ENCODE measurements at places on chromosomes 13 and 19.

- DNase-seq, result no peak
Observed at GRCh38 chr13:48214519-48215121, 18.4 kb upstream of the ITM2B start.

GRCh38 chr13:41060724-41061074 lies 610 bp upstream of the WBP4 start:
- peak; percentile 76 for DNase-seq

- DNase-seq, result no peak
Observed at GRCh38 chr13:51457086-51457815, 4.4 kb upstream of the INTS6 start.

- DNase-seq, result no peak
Observed at GRCh38 chr13:84810781-84811180, 928.5 kb upstream of the SLITRK1 start.

DNA sequence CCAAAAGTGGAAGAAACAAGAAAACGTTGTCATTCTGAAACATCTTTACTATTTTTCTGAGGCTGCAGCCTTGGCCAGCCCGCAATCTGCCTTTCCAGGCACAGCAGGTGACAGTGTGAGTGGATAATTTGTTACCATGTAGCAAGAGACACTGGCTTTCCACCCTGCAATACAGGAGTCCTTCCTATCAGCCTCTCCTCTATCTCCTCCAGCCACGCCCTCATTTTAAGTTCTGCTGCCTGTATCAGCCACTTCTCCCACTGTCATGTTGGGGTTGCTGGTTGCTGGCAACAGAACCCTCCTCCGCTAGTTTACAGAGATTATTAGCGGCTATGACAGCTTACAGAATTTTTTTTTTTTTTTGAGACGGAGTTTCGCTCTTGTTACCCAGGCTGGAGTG lies 7.7 kb upstream of the LGALS7 start:
- no peak for DNase-seq

- DNase-seq, result no peak
Observed at GRCh38 chr13:26563713-26564112, 6.2 kb downstream of the WASF3 start.

DNA sequence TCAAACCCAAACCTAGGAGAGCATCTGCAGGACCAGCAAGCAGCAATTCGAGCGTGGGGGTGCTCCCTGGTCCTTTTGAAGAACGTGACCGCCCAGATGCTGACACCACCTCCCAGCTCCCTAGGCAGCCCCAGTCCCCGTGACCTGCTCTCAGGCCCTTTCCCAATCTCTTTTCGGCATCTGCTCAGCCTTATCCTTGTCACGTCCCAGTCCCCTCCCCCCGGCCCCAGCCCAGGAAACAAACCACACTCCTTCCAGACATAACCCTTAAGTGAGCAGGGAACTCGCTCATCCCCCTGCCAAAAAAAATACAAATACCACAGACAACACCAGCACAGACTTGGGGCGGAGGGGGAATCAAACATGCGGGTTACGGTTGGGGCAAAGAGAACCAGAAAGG lies 3.3 kb downstream of the MLLT1 start:
- peak; percentile 34 for DNase-seq

- DNase-seq, result no peak
Observed at GRCh38 chr13:30920162-30920909, 12.1 kb upstream of the TEX26 start.

DNA sequence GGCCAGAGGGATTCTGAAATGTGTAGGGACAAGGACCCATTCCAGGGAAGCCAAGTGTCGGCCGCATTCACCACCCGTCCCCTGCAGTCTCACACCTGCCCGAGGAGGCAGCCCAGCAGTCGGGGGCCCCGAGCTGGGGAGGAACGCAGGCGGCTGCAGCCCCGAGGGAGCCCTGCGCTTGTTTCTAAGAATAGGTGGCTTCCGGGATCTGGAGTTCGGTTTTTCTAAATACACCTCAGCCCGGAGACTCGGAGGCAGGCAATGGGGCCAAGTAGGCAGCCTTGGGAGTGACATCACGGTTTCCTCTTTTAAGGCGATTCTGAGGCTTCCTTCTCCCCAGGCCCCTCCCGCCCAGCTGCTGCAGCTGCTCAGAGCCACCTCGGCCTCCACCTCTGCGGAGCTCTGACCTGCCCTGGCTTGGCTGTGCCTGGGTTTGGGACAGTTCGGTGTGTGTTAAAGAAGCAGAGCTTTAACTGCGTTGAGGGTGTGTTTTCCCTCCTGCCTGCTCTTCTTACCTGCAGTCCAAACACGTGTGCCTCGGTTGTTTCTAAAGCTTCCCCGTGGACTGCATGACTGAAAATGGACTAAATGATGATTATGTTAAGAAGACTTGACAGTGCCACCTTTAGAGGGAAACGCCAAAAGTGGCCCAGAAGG lies 80.5 kb downstream of the COL4A2 start:
- DNase-seq, result no peak

GRCh38 chr19:46390121-46390858 lies 23.1 kb downstream of the CCDC8 start:
- no peak for DNase-seq

Data from gastrocnemius medialis (tissue), 4 donors.